ENCODE measurements at places on chromosomes 12 and 14.

DNA sequence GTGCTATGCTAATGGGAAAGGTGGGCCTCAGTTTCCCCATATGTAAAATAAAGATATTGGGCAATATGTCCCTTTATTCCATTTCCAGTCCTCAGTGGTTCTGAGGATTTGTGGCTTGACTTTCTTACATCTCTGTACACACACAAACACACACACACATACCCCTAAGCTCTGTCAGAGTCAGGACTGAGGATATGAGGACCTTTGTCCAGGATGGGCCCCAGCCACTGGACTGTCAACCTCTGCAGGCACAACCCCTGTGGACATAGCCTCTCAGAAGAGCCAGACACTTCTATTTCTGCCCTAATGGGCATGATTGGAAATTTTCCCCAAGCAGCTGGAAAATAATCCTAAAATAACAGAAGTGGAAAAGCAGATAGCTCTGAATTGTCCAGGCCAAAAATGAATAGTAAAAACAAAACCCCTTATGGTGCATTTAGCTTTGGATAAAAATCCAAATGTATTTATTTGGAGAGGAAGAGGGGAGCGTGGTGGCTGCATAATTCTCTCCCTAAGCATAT lies 50.2 kb downstream of the RIN3 start:
- no peak for DNase-seq

DNA sequence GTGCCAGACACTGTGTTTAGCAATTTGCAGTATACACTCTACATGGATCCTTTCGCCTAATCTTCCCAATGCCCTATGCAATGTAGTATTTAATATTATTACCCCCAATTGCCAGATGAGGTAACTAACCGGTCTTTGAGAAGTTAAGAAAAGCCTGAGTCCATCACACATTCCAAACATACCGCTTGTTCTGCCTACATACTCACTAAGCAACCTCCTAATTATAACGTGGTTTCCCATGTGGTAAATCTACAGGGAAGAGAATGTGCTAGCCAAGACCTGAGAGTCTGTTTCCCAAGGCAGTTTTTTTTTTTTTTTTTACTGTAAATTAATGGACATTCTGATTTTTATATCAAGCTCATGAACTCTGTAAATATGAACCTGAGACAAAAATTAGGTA lies 37.2 kb downstream of the ATP2B1 start:
- no peak for DNase-seq

- DNase-seq, result no peak
These were observed 193.8 kb downstream of the TMTC2 start for GRCh38 chr12:82880442-82880901.

GRCh38 chr12:4177262-4177661 lies 96.3 kb upstream of the CCND2 start:
- DNase-seq, result no peak

- no peak for DNase-seq
These were observed 40.7 kb downstream of the STK38L start for GRCh38 chr12:27284751-27285150.

DNA sequence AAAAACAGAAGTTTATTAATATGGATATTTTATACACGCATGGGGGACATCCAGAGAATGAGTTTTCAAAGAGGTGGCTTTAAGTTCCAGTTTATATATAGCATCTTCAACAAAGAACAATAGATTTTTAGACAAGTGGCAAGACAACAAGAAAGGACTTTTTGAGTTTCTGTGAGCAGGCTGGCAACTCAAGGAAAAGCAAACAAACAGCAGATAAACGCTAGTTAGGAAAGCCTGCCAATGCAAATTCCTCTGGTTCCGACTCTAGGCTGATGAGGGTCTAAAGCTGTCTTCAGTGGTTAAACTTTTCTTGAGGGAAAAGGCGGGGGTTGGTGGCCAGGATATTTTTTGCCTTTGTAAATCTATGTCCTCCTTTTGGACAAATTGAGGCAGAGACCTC lies 78.4 kb upstream of the EEA1 start:
- DNase-seq, result no peak

DNA sequence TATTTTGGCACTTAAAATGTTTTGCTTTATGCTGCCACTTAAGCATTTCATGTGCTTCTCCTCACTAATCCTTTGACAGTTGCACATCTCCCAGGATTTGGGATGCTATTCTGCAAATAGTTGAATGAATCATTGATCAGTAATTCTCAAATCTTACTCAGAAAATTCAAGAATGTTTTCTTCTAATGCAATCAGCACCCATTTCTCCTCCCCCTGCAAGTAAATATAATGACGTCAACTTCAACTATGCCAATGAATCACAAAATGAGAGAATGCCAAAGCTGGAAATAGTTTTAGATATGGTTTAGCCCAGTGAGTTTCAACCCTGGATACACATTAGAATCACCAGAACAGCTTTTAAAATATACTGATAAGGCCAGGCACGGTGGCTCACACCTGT lies 2.1 kb upstream of the BLOC1S1 start:
- DNase-seq, result no peak

DNA sequence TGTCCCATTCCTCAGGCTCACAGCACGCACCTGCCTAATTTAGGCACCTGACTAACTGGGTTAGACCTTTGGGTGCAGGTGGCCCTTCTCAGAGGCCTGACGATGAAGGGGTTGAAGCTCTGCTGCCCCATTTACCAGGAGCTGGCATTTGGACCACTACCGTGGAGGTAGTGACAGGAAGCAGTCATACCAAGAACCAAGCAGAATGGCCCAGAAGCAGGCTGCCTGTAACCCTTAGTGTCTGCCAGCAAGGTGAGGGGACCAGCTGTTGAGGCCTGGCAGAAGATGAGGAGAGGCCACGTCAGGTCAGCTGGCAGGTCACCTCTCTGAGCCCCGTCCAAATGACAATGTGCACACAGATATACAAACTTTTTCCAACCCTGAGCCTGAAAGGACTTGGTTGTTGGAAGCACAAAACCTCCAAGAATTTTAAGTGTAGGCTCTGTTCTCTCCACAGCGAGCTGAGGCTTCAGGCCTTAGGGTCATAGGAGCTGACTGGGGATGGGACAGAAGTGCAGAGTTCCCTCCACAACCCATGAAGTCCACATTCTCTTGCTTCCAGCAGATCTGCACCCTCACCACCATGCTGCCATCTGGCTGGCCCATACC lies 23.1 kb downstream of the VASH1 start:
- DNase-seq, result no peak

DNA sequence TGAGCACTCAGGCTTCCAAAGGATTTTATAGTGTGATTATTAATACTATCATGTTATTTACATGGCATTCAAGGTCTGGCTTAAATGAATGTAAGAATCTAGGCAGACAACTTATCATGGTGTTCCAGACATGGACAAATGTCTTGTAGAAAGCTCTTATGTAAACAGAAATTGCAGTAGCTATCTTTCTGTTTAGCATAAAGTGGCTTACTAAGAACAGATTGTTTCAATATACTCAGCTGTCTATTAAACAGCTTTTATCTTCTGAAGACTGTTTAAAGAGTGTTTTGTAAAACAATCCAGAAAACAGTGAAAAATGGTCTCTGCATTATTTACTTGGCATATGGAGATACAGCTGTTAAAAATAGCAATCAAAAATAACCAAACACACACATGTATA lies 1061.8 kb upstream of the SEL1L start:
- no peak for DNase-seq

DNA sequence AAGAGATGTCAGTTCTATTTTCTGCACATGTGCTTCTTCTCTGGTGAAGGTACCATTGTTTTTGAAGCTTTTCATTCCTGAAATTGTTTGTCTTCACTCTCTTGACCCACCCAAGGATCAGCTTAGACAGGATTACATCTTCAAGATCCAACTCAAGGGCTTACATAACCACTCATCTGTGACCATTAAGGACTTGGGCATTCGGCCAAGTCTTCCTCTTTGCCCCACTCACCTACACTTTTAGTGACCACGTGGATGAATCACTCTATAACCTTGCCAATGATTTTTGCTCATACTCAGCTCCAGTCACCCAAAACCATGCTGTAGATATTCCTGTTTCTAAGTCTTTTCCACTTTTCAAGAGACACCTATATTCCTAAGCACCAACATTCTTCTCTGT lies 36.5 kb upstream of the SSTR1 start:
- DNase-seq, result no peak

DNA sequence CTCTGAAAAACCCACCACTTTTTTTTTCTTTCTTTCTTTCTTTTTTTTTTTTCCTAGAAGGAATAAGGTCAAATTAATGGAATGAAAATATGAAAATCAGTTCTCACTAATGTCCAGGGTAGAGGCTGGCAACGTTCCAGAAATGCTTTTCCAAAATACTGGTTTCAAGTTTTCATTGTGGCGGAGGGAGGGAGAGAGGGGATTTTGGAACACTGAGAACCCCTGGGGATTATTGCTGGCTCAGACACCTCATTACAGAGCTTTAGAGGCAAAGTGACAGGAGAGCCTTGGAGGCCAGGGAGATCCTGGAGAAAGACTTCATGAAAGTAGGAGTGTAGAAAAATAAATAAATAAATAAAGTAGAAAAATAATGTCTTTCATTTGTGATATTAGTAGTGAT lies 45.4 kb downstream of the ALX1 start:
- DNase-seq, result no peak

DNA sequence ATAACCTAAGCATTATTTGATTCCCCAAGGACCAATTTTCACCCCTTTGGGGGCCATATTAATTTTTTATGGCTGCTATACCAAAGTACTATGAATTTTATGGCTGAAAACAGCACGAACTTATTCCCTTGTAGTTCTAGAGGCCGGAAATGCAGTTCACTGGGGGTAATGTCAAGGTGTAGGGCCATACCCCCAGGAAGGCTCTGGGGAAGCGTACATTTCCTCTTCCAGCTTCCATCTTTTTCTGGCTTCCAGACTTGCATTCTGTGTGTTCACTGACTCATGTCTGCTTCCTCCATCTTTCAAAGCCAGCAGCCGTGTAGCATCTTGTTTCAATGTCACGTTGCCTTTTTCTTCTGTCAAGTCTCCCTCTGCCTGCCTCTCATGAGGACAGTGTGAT lies 133.5 kb downstream of the BICD1 start:
- DNase-seq, result no peak
